Activated CD8-positive, alpha-beta memory T cell treated with anti-CD3 and anti-CD28 coated beads for 4 hours (primary cell): ENCODE measurements at places on chromosomes 4 and X.

GRCh38 chr4:169665046-169665737 is 44.8 kb downstream of the CLCN3 start:
- no peak for DNase-seq

DNA sequence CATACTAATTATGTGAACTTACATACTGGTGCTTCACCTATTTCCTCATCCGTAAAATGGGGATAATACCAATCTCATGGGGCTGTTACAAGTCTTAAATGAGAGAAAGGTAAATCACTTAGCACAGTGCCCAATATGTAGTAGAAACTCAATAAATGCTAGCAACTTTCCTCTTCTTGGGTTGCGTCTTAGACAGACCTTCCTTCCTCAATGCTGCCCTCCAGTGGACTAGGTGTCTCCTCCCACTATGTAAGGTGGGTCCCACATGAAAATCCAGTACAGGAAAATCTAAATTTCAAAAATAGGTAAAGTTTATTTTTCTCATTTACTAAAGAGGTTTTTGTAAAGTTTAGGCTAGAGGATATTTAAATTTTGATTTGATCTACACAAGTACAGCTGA is 20.6 kb downstream of the ZDHHC9 start:
- DNase-seq, result no peak

DNA sequence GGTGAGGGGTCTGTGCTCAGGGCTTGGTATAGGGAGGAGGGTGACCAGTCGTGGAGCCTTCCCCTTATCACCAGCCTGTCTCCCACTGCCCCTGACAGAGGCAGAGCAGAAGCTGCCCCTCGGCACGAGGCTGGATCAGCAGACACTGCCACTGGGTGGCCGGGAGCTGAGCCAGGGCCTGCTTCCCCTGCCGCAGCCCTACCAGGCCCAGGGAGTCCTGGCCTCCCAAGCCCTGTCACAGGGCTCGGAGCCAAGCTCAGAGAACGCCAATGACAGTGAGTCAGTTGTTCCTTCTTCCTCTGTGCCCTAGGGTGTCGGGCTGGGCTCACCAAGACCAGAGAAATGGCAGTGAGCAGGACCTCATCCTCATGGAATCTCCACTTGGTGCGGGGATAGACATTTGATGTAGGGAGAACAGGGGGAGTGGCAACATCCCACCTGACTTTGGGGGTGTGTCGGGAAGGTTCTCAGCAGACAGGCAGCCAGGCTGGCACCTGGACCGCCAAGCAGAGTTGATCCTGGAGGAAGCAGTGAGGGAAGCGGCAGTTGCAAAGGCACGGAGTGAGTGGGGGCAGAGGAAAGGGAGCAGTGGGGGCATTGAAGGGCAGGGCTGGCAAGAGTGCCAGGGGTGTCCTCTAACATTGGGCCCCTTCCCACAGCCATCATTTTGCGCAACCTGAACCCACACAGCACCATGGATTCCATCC is 14.3 kb upstream of the UBA1 start:
- DNase-seq, result no peak

DNA sequence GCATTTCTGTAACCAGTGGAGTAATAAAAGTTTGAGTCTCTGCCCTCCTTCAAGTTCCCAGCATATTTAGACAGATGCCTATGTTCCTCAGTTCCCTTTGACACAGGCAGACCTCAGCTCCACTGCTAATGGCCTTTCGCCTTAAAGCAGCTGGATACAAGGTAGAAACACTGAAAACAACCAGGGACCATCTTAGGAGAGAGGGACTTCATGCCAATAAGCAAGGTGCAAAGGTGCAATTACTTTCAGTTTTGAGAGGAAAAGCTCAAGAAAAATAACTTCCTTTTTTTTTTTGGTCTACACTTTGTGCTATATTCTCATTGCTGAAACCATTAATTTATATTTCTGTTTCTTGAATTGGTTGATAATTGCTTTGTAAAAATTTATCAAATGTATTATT is 781.9 kb upstream of the GALNTL6 start:
- no peak for DNase-seq

DNA sequence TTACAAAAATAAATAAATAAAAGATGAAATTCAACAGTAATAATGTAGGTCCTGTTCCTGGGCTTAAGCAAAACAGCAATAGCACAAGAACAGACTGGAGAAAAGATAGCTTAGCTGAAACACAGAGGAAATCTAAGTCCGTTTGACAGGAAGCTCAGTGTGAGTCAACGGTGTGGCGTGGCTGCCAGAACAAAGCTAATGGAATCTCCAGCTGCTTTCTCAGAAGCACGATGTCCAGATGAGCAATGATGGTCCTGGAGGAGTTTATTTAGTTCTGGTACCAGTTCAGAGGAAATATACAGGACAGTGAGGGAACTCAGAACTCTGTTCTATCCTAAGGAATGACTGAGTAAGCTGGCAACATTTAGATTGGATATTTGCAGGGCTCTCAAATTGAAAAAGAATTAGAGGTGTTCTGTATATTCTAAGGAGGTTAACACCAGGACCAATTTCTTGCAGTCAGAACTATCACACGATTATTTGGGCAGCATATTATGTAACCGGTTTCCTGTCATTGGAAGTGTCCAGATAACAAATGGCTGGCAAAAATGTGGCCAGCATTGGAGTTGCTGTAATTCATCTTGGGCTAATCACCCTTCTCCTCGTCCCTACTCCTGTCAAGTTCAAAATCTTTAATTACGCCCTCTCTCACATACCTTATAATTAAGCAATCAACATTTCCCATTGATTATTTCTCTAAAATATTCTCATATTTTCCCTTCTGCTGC is 12.7 kb downstream of the GAB3 start:
- DNase-seq, result no peak

DNA sequence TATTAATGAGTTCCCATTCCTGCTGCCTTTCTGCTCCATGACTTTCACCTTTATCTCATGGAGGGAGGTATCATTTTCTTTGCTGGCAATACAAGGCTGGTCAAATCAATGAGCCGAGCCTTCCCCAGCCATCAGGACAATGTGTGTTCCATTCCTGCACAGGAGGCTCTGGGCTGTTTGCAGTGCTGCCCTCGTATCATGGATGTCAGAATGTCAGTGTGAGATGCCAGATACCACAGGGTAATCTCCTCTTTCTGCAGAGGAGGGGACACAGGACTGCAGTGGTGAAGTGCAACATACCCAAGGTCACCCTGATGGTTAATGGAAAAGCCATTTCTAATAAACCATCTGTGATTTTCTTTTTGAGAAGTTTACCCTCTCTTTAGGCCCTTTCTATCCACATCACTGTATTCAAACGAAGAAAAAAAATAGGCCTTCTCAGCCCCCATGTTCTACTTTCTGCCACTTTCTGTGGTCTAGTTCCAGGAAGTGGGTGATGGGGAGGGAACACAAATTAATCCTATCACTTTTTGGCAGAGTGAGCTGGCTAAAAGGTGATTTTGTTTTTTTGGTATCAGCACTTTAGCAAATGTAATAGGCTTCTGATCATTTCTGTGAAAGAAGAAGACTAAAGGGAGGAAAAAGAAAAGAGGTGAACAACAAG is 490.2 kb upstream of the BOD1L1 start:
- DNase-seq, result no peak

DNA sequence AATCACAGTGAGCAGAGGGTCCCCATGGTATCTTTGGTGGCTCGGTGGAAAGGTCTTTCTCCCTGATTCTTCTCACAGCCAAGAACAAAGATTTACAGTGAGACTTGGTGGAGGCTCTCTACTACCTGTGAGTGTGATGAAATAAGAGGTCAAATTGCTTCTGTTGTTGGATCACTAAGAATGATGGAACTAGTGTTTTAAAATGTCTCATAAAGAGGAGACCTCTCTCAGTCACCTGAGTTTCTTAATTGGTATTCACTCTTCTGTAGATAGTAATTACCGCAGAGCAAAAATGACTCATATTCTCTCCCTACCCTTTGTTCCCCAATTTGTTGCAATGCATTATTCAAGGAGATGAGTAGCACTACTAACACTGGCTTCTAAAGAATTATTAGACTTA is 100.9 kb upstream of the TBC1D9 start:
- no peak for DNase-seq

- DNase-seq, result no peak
These were observed 6.3 kb upstream of the ARHGEF38 start for GRCh38 chr4:105546086-105546485.

DNA sequence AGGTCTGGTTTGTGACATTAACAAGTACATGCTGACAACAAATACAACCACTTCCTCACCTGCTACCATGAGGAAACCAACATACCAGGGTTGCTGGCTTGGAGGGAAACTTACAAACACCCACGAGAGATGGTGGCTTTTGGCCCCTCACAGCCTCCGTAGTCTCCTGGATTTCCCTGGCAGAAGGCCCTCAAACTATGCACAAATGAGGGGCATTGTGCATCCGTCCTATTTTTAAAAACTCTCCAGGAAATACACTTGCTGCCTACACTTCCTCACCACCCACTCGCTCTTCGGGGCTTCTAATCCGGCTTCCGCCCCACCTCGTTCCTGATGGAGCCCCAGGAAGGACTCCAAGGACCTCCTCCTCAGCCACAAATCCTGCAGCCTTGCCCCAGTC is 355.0 kb upstream of the GATB start:
- DNase-seq, result no peak

- DNase-seq, result no peak
These were observed 39.6 kb downstream of the CCNI start for GRCh38 chr4:77036206-77036605.

DNA sequence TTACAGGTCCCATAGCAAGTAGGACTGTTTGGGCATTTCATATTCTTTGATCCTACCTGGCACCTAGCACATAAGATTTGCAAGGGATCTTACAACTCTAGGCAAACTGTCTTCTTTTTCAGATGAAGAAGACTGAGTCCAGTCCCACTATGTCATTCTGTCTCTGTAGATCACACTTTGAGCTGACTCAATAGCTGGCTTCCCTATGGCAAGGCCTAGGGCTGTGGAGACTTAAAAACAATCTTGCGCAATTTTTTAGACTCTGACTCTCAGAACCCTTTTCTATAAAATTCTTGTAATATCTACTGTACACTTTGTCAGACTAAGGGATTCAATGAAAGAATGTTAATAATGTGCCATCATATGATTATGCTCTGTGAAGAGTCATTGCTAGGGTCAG is 26.7 kb downstream of the OTC start:
- no peak for DNase-seq

DNA sequence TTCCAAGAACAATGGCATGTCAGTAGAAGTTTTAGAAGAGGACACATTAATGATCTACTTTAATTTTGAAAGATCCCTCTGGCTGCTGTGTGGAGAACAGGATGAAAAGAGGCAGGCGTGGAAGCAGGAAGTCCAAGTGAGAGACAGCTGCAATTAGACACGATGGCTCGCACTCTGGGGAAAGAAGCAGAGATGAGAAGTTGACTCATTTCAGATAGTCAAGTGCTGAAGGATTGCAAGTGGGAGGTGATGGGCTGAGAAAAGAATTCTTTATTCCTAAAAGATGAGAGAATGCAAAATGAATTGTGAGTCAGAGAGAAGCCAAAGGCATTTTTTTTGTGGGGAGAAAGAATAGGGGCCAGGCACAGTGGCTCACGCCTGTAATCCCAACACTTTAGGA is 16.5 kb downstream of the RXFP1 start:
- DNase-seq, result no peak

DNA sequence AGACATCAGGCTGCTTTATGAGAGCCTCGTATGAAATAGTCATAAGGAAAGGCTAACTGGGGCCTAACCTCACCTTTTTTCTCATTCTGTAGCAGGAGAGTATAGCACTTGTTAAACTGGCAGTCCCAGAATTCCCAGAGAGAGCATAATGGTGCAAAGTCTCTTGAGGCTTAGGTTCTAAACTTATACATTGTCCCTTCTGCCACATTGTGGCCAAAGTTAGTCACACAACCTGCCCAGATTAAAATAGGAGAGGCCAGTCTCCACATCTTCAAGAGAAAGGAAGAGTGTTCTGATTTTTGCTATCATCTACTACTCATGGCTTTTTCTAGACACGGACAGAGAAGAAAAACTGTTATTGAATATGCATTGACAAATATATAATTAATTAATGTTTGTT is 1588.9 kb upstream of the PCDH7 start:
- DNase-seq, result no peak

GRCh38 chr4:186676531-186677161 is 47.0 kb downstream of the FAT1 start:
- no peak for DNase-seq

- DNase-seq, result no peak
These were observed 50.0 kb downstream of the CYTL1 start for GRCh38 chr4:4969298-4969697.

- DNase-seq, result no peak
These were observed 135.8 kb upstream of the FRG1 start for GRCh38 chr4:189804894-189805293.

DNA sequence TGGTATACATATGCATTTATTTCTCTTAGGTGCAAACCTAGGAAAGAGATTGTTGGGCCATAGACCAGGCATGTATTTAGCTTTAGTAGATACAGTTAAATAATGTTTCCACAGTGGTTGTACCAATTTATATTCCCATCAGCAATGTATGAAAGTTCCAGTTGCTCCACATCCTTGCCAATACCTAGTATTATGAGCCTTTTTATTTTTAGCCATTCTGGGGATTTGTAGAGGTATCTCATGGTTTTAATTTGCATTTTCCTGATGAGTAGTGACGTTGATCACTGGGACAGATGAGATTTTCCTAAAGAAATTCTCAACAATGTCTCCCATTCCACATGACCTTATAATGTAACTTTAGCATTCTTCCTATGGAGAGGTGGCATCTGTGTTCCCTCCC is 56.9 kb downstream of the SUPT20HL2 start:
- DNase-seq, result no peak

GRCh38 chr4:178953447-178954120 is 1511.3 kb upstream of the AGA start:
- no peak for DNase-seq

DNA sequence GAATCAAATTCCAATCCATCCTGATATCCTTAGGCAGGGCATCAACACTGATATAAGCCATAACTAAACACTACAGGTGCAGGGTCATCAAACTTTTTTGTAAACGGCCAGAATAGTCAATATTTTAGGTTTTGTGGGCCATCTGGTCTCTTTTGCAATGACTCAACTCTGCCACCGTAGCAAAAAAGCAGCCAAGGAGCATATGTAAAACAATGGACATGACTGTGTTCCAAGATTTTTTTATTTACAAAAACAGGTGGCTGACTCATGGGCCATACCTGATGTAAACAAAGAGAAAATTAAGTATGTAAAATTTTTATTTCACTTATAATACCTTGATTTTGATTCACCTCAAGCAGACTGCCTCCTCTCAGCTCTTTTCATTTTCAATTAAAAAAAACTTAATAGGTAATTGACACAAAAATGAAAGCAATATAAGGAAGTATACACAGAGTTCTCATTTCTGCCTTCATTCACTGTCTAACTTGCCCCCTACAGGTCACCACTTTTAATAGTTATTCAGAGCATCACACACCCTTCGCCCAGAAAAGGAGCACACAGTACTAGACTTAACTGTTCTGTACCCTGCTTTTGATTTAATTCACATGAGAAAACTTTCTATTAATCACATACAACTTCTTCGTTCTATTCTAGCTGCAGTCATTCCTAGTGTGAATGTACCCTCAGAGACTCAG is 35.3 kb upstream of the GPM6B start:
- DNase-seq, result no peak

DNA sequence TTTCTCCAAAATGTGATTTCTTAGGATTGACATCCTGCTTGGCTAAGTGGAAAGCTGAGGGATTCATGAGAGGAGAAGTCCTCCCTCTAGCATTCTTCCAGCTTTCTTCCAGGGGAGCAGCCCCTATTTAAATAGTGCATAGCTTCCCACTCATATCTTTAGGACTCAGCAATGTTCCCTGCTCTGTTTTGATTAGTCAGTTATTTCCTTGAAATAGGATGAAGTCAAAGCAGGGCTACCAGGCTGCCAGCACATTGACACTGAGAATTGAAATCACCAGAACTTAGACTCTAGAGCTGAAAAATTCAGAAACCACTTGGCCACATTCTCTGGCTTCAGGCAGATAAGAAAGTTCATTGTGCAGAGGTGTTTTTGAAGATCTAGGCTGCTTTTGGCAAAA is 74.7 kb upstream of the SMAD1 start:
- DNase-seq, result no peak
